GM13976 (cell line): ENCODE measurements at places on chromosomes 12 and 14.

DNA sequence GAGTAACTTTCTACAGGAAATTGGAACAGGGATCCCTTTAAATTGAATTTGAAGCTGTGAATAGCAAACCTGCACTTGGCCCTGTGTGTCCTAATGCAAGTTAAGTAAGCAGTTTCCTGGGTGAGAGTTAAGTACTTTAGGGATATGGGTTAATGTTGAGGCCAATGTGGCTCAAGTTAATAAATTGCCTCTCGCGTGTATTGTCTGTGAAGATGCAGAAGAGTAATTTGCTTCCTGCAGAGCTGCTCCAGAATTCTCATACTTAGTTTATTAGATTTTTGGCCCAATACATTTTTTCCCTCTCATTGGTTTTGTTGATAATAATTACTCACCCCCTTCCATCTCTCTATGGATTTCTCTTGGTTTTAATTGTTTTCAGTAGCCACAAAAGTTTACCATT is 86.5 kb downstream of the SLC25A47 start:
- DNase-seq: no peak

GRCh38 chr14:99174770-99175319 is 97.2 kb downstream of the BCL11B start:
- DNase-seq: no peak

DNA sequence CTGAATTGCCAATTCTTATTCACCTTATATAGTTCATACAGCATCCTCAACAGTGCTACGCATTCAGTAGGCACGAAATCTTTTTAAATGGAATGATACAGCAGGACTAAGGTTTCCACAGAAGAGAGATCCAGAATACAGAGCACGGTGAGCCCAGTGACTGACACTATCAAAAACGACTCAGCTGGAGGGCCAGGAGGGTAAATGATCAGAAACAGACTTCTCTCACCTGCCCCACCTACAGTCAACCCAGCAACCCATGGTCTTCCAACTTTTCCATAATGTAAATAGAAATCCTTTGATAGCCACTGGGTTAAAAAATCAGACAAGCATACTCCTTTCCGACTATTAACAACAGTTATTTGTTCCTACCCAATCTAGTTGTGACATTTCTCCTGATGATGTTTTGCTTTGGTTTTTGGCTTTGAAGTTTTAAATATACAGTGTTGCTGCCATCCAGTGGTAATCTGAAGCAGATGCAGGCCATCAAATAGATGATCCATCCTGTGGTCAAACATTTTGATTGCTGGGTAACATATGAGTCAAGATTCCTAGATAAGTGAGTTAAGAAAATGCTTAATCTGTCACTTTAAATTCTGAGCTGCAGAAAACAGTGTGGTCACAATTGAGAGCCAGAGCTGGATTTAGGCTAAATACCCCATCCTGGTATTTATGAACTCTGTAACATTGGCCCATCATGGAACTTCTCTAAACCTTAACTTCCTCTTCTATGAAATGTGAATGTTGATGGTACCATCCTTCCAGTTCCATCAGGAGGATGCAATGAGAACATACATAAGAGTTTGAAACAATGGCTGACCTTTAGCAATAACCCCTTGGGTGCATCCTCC is 42.0 kb downstream of the GPHB5 start:
- DNase-seq: peak; percentile 59

- DNase-seq: no peak
Measured at GRCh38 chr12:104846056-104846767, 111.9 kb downstream of the SLC41A2 start.
